Osteoblast (primary cell): ENCODE measurements at places on chromosomes 1 and 21. TPM values are rescaled to one million over a fixed set of nuclear protein-coding genes. Genes with fewer than 3 reads are reported as not detected.

Gene MANEAL
- total RNA-seq = 0.29 and 0.36 TPM in 2 replicates

DNA sequence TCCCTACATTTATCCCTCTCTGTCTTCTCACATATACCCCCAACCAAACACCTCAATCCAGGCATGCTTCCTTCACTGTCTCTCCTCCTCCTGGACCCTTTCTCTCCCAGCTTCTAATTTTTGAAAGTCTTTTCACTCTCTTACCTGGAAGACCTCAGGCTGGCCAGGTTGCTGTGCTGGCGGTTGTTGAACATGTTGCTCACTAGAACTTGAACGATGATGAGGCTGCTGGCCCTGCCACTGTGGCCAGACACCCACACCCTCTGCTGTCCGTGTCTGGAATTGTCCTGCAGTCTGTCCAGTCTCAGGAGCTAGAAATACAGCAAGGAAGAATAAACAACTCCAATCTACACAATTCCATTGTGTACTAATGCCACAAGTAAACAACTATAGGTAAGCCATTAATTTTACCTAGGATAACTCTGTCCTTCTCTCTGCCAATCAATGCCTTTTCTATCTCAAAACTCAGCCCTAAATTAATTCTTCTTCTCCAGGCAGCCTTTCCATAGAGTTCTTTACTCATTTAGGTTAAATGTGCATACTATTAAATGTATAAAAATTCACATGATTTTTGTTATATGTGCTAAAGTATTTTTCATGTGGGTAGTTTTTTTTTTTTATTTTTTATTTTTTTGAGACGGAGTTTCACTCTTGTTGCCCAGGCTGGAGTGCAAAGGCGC, 5.1 kb upstream of the CTSK start:
- peaks cover 66% of the 10 kb centered on the region for H3K36me3 ChIP-seq
- H3K4me3 ChIP-seq = no peak overlapping the region
- no peaks in the 10 kb centered on the region for H3K27me3 ChIP-seq

- no peak overlapping the region for H3K27ac ChIP-seq
- H3K4me1 ChIP-seq = no peaks in the 10 kb centered on the region
- H3K36me3 ChIP-seq = no peaks in the 10 kb centered on the region
- no peaks in the 10 kb centered on the region for H3K27me3 ChIP-seq
- no peak overlapping the region for H3K4me3 ChIP-seq
- DNase-seq = no peak
Measured at GRCh38 chr1:61435226-61435625, 289.7 kb downstream of the TM2D1 start.

DNA sequence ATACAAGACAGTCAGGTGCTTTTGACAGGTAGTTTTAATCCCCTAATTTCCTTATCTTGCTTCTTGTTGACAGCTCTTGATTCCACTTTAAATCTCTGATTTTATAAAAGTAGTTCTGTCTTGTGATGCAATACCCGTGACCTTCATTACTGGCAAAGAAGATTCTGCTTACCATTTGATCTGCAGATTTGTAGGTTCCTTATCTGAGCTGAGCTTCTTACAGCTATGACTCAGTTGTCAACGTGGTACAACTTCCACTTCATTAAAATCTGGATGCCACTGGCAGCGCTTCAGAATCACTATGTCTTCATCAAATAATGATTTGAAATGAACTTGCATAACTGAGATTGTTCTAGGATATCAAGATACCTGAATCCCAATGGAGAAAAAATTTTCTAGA, 543.6 kb upstream of the B3GALT2 start:
- H3K4me1 ChIP-seq = no peaks in the 10 kb centered on the region
- no peaks in the 10 kb centered on the region for H3K36me3 ChIP-seq
- H3K4me3 ChIP-seq = no peak overlapping the region
- H3K27me3 ChIP-seq = no peaks in the 10 kb centered on the region

DNA sequence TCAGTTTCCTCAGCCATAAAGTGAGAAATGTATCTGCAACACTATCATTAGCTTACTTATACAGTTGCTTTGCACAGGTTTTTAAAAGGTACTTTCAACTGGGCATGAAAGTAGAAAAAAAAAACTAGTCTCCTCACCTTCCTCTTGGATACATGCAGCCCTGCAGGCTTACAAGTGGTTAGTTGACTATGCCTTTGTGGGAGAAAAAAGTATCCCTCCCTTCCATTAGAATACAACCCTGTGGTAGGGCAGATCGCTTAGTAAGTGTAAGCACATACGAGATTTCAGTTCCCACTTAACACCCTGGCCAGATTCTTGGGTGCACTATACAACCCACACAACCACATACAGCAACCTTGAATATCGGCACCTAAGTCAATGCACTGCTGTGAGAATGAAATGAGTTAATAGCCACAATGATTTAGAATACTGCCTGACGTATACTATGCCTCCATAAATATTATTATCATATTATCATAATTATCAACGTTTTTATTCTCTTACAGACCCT, 54.7 kb downstream of the PIGK start:
- peaks cover 3% of the 10 kb centered on the region for H3K4me1 ChIP-seq
- no peaks in the 10 kb centered on the region for H3K36me3 ChIP-seq
- no peak overlapping the region for H3K27ac ChIP-seq
- no peak overlapping the region for H3K4me3 ChIP-seq
- H3K27me3 ChIP-seq = no peaks in the 10 kb centered on the region
- peak; percentile 3 for DNase-seq
